ENCODE measurements at places on chromosomes 6 and 20.

DNA sequence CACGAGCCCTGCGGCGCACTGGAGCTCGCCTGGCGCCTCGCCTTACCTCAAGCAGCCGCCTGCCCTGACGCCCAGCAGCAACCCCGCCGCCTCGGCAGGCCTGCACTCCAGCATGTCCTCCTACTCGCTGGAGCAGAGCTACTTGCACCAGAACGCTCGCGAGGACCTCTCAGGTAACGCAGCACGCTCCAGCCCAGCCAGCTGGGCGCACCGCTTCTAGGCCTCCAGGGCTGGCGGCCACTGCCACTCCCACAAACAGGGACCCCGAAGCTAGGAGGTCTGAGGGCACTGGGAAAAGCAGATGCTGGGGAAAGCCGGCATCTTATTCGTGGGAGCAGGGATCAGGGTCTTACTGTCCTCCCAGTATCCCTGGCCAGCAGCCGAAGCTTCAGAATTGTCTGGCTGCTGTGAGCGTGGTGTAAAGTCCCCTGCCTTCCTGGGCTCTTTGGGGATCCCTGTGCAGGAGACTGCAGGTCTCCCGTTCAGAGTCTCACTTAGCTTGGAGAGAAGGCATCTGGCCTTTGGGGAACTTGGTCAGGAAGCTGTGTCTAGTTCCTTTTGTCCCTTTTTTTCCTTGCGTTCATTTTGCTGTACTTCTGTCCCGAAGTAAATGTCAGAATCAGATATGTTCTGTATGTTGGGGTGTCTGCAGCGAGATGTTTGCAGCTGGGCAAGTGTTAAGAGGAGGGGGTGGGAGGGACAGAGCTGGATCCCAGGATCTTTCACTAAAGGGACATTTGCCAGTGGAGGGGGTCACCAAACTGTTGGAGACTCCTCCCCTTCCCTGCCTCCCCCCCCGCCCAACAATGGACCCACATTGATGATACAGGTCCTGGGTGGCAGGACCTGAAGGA, 1.8 kb downstream of the FOXF2 start:
- DNase-seq: peak; percentile 61

DNA sequence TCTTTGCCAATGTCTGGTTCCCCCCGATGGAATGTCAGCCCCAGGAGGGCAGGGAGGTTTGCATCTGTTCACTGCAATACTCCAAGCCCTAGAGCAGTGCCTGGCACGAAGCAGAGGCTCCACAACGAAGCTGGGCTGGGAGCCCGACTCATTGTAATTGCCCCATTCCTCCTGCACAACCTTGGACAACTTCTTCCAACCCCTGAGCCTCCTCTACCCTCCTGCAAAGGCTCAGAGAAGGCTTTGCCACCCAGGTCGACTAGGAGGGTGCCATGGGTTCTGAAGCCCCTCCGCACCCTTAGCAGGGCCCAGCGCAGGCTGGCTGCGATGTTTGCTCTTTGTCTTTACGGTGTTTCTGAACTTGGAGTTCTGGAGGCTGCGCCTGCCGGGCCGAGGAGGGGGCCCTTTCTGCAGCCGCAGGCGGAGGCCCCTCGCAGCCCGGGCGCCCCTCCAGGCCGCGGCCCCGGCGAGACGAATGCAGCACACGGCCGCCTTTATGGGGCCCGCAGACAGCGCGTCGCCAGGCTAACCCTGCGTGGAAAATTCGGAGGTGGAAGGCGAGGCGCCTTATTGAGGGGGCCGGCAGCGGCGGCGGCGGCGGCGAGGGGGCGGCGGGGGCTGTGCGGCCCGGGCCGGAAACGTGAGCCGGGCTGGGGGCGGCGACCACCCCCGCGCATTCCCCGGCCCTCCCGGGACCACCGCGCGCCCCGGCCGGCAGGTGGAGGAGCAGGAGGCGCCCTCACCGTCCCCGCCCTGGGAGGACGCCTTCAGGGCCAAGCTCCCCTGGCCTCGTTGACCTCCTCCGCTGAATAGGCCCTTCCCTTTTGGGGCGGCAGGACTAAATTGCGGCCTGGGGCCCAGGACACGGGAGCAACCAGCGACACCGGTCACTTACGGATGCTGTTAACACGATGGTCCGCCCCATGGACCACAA, 27.0 kb downstream of the SNAI1 start:
- no peak for DNase-seq

DNA sequence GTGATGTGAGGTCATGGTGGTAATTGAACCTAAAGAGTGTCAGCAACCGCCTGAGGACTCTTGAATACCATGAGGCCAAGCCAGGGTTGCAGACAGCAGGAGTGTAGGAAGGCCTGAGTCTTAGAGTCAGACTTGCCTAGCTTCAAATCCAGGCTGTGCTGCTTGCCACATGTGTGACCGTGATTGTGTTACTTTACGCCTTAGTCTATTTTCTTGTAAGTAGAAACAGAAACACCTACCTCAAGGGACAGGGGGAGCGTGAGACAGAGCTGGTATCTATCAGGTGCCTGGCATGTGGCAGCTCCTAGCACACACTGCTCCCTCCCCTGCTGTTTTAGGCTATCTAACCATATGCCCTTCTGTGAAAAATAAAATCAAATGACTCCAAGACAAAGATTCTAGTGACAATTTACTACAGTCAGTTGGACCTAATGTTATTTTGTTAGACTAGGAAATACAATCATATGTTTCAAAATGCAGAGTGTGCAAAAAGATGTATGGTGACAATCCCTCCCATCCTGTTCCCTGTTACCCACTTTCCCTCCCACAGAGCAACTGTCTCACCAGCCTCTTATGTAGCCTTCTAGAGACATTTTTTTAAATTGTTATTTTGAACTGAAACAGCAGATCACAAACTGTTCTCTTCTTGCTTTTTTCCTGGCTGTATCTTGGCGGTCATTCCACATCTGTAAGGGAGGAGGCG, 21.7 kb downstream of the TAF8 start:
- no peak for DNase-seq

GRCh38 chr20:19018881-19019280, 193.6 kb upstream of the SLC24A3 start:
- no peak for DNase-seq

DNA sequence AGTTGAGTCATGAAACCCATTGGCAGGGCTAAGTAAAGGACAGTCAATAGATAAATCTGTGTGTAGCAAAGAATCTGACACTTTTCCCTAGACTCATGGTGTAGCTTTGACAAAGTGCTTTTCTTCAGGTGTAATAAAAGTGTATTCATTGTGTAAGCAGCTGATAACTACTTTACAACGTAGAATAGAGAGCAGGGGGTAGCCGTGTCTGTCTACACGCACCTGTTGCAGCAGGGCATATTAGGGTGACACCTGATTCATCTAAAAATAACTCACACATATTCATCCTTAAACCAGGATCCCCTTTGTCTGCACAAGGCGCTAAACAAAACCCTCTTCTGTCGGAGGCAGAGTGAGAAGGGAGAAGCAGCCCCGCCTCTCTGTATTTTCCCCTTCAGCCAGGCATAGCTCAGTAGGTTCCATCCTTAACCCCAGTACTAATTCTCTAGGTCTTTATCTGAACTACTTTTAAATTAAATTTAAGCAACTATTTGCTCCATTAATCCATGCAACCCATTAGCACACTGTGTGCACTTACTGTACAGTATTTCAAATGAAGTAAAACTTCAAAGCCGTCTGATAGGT, 306.7 kb upstream of the SASH1 start:
- DNase-seq: no peak

- DNase-seq: peak; percentile 24
Measured at GRCh38 chr6:155313602-155314091, 637 bp downstream of the TFB1M start.

GRCh38 chr20:57241363-57241991, 25.0 kb downstream of the BMP7 start:
- DNase-seq: no peak

GRCh38 chr6:150987371-150987828, 121.9 kb downstream of the MTHFD1L start:
- DNase-seq: no peak

- peak; percentile 92 for DNase-seq
Measured at GRCh38 chr6:112205427-112206109, 48.8 kb downstream of the LAMA4 start.

GRCh38 chr20:1469925-1470571, 3.4 kb upstream of the NSFL1C start:
- peak; percentile 99 for DNase-seq

DNA sequence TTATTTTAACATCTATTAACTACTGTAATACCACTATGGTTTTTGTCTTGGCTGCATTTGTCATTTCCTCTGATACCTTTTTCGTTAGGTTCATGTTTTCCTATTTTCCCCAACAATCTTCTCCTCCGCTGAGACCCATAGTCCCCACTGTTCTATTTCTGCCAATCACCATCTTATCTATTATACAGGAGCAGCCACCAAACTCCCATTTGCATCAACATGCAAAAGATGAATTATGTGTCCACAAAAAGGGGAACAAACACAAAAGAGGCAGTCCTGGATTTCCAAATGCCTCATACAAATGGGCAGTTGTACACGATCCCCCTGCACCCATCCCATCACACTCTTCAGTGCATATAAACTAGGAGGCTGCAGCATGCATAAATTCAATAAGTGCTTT, 121.7 kb upstream of the MYLIP start:
- DNase-seq: no peak

- DNase-seq: no peak
Measured at GRCh38 chr20:23782366-23782983, 31.7 kb upstream of the CST1 start.

- DNase-seq: no peak
Measured at GRCh38 chr6:120279466-120280167, 930.1 kb upstream of the MAN1A1 start.

DNA sequence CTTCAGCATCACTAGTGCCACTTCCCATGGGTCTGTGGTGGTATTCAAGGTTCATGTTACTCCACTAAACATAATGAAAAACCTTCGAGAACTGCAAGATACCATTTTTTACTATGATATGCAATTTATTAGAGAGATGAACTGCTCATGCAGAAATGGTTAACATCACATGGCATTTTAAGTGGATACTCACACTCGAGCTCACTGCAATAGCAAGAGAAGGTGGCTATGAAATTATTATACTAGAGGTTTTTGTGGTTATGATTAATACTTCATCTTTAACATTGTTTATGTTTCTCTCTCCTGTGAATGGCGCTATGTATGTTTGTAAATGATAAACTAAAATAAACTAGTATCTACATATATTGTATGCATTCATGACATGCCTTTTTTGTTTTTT, 35.1 kb downstream of the SCAF8 start:
- no peak for DNase-seq

DNA sequence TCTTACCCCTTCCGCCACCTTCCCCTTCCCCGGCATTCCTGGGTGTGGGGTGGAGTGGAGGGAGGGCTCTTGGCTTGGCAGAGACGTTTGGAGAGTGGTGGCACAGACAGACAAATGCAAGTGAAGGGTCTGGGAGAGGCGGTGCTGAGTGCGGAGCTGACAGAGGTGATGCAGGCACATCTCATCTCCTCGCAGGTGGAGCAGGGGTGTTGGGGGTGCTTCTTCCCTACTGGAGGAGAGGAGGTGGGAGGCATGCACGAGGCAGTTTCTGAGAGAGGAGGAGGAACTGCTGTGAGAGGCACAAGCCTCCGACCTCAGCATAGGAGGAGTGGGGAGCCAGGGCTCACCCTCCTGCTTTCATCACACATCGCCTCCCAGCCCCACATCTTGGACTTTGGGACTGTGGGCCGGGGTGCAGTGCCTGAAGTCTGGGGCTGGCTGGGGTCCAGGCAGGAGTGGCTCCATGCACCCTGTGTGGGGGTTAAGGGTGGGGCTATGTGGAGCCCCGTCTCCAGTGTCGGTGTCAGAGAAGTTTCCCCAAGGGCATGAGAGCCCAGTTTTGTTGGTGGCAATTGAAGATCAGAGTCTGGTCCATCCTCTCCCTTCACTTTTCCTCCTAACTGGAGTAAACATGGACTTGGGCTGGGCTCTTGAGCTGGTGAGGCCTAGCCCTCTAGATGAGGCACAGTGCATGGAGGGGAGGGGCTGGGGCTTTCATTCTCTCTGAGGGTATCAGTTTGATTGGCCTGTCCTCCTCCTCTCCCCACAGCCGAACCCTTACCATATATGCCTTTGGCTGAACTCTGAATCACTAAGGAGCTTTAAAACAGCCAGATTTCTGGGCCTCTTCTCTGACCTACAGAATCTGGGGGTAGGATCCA, 20.2 kb upstream of the SLC22A7 start:
- DNase-seq: no peak

GRCh38 chr6:161961796-161962195, 687.9 kb upstream of the AGPAT4 start:
- no peak for DNase-seq

DNA sequence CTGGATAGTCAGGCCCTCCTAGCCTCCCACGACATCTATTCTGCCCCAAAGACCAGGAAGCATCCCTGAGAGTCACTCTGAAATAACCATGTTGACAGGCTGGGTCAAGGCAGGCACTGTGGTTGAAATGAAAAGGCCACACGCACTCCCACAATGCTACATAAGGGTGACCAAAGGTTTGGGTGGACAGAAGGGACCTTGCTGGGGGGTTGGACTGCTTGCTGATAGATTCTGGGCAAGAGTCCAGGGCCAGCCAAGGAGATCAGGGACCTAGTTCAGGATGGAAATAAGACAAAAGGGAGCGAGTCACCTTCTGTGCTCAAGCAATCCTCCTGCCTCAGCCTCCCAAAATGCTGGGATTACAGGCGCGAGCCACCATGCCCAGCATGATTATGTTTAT, 32.5 kb upstream of the DSN1 start:
- no peak for DNase-seq

DNA sequence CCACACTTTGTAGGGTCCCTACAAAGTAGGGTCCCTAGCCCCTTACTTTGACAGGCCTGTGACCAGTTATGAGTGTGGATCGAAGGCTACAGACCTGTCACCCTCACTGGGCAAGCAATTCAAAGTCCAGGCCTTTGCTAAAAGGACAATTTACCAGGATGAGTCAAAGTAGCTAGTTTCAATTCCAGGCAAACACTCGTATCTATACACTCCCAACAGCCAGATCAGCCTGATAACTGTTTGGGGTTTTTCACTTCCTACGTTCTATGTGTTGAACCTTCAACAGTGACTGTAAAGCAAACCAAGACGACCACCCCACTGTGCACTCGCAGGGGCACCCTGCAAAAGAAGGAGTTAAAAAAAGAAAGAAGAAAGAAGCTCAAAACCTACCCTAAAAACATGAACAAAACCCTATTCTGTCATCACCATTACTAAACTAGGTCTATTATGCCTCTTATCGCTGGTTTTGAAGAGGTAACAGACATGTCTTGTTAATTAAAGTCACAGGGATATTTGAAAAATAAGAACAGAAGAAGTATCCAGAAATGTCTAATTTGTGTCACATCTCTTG, 3.2 kb downstream of the GFOD1 start:
- DNase-seq: no peak

- no peak for DNase-seq
Measured at GRCh38 chr20:17403461-17403860, 127.7 kb downstream of the BFSP1 start.

GRCh38 chr6:127950566-127951145, 49.8 kb upstream of the THEMIS start:
- DNase-seq: no peak

All from Daoy (cell line).